HL-60 (cell line): ENCODE measurements at places on chromosomes 6 and 20.

DNA sequence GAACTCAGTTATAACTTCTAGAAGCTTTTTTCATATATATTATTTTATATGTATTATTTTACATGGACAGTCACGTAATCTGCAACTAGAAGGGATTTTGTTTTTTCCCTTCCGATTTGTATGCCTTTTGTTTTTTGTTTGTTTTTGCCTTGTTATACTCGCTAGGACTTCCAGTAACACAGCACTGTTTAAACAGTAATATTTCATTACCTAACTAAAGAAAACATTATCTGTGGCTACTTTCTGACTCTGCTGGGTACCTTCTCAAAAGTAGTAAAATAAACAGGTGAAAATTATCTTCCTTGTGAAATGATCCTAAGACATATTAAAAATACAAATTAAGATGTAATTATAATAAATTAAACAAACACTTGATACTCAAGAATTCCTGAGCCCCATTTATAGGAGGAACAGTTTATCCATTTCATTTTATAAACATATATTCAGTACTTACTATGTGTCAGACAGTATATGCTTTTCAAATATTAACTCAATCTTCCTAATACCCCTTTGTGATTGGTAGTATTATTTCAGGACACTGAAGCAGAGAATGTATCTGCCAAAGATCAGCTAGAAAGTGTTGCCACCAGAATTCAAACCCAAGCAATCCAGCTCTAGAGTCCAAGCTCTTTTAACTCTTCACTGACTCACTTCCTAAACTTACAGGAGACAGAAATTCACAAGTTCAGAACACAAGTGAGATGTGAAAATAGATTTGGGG is 65.3 kb downstream of the MAP3K5 start:
- no peak for DNase-seq

DNA sequence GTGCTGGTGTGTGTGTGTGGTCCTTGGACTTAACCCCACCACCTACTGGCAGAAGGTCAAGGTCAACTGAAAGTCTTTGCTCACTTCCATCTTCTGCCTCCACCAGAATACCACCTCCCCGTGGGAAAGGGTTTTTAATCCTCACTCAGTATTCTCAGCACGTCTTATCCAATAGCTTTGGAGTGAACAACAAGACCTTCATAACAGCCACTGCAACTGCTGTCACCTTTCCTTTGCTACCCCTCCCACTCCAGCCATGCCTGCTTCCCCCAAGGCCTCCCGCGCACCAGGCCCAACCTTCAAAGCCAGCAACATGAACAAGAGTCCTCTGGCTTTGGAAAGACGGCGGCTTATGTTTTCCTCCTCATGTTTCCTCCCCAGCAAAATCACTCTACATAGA is 787 bp upstream of the BTN2A2 start:
- no peak for DNase-seq

GRCh38 chr6:46453741-46454316 is 37.4 kb downstream of the RCAN2 start:
- no peak for DNase-seq

GRCh38 chr6:134446218-134446848 is 128.4 kb upstream of the SGK1 start:
- DNase-seq: no peak

DNA sequence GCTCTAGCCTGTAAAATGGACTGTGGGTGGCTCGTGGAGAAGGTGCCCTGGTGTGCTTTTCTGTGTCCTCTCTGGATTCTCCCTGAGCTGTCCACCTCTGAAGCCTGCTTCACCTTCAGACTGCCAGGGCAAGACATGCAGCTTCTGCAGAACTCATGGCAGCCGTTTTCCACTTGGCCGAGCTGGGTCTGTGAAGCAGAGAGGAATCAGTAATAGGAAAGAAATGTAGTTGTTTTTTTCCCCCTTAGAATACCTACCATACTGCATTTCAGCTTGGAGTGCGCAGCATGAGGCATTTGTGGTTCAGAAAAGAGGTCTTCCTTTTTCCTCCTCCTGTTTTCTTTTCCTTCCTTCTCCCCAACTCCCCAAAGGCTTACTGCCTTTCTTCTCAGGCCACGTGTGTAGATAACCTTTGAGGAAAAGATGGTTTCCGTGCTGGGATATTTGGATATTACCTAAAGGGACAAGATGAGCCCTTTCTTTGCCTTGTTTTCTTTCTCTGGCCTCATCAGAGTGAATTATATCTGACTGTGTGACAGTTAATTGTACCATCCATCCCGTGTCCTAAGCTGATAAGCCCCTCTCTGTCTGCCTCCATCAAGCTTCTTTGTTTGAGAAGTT is 39.4 kb downstream of the RREB1 start:
- no peak for DNase-seq

- no peak for DNase-seq
These were observed 662 bp upstream of the SLC9A8 start for GRCh38 chr20:49811825-49812506.

GRCh38 chr6:46367354-46368168 is 123.7 kb downstream of the RCAN2 start:
- no peak for DNase-seq

GRCh38 chr20:62580052-62580451 is 62.3 kb upstream of the SLCO4A1 start:
- DNase-seq: no peak

- DNase-seq: no peak
These were observed 258.6 kb downstream of the SOD2 start for GRCh38 chr6:159434410-159434809.

DNA sequence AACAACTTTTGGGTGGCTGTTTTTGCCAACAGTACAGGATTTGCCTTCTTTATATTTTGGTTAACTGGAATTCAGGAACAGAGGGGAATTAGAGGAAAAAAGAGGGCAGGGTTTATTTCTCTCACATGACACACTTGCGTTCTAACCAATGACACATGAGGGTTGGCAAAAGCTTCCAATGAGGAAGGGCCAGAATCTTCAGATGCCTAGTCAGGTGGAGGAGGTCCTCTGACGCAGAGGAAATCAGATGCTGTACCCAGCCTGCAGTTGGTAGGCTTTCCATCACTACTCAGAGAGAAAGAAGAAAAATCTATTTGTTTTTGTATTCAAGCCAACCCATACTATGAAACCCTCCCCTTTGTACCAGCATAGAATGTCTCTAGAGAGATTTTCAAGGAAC is 20.8 kb downstream of the TM9SF4 start:
- DNase-seq: no peak

GRCh38 chr6:132161283-132161682 is 210.1 kb upstream of the CCN2 start:
- DNase-seq: no peak

DNA sequence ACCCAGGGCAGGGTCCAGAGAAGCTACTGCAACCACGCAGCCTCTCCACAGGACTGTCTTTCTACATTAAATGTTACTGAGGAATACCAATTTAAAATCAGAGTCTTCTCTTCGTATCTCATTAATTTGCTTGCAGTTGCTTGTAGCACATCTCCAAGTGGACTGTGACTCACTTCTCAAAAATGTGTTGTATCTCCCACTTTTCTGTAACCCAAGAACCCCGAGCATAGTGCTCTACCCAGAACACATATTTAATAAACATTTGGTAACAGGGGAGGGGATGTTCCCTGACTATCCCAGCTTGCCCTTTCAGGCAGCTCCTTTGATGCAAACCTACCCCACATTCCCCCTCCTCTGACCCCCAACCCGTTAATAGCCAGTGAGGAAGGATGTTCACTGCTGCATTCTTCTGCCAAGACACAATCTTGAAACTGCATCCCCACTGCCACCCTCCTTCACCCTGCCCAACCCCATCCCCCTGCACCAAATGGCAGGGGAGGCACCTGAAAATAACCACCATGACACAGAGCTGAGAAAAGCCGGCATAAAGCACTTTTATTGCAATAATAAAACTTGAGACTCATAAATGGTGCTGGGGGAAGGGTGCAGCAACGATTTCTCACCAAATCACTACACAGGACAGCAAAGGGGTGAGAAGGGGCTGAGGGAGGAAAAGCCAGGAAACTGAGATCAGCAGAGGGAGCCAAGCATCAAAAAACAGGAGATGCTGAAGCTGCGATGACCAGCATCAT is 24.2 kb downstream of the FKBP1A start:
- DNase-seq: no peak

DNA sequence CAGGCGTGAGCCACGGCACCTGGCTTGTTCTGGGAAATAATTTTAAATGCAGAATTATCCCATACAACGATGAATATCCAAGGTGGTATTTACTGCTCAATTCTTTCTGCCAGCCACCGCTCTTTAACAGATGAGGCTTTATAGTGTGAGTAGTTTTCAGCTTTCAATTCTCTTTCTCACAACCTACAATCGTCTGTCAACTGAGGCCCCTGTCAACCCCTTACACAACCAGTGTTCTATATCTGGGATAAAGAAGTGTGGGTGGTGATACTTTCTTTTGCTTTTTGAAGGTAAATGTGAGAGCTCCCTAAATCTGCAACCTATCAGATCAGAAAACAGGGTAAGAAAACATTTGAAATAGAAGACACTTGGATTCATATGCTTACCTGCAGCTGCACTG is 22.5 kb downstream of the STAU1 start:
- DNase-seq: no peak

- no peak for DNase-seq
These were observed 19.1 kb upstream of the NNAT start for GRCh38 chr20:37501940-37502339.

DNA sequence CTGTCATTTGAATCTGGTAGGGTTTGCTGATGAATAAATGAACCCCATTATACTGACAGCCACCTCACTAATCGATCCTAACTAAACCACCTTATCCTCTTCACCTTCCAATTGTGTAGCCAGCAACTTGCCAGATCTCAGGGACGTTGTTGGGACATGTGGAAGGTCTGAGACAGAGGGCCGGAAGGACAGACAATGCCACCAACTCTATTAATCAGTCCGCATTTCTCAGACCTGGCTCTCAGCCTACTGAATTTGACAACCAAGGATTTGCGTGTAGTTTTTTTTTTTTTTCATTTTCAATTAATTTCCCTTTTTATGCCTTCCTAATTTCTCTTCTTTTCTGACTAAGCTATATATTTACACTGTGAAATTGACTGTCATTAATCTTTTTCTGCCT is 122.5 kb downstream of the CARMIL1 start:
- no peak for DNase-seq

- no peak for DNase-seq
These were observed 313.7 kb upstream of the SUPT3H start for GRCh38 chr6:45691426-45691825.

GRCh38 chr6:408599-409102 is 17.1 kb downstream of the IRF4 start:
- peak; percentile 18 for DNase-seq

DNA sequence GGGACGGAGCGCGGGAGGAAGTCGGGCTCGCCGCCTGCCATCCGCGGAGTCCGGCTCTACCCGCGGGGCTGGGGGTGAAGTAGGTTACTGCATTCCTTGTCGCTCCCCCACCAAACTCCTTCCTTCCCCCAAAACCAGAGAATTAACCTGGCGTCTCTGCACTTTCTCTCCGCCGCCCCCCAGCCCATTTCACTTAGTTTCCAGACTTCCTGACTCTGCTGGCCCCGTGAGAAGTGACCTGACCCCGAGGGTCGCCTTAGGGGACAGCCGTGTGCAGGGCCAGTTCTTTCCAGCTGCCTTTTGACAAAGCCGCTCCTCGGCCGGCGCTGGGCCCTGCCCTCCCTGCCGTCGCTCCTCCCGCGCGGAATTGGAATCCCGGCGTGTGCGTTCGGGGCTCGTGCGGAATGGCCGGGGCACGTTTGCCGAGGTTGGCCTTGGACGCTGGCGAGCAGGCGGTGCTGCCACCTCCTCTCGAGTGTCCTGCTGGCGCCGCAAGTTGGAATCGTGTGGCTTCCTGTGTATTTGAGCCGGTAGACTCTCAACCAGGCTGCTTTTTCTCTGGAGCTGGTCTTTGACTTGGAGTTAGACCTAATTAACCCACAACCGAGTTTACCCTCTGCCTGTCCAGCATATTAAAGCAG is 650 bp downstream of the DCBLD1 start:
- peak; percentile 17 for DNase-seq

GRCh38 chr6:114428341-114428740 is 85.5 kb upstream of the HS3ST5 start:
- DNase-seq: no peak

DNA sequence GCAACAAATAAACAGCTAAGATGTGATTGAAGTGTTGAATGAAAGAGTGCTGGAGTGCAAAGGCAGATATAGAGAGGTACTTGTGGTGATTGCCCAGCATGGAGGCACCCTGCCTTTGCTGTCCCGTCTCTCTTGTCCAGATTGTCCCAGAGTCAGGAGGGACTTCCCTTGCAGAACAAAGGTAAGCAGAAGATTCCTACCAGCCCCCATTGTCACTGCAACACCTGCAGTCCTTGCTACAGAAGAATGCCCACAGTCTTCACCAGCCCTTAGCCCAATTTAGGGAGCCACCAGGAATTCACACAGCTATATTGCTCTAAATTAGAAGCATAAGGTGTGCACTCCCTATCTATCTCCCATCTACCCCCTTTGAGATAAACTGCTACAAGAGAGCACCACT is 491.8 kb downstream of the KIF16B start:
- no peak for DNase-seq

- no peak for DNase-seq
These were observed 32.2 kb downstream of the MRAP2 start for GRCh38 chr6:84065693-84066290.

GRCh38 chr6:127956260-127956888 is 55.5 kb upstream of the THEMIS start:
- no peak for DNase-seq

DNA sequence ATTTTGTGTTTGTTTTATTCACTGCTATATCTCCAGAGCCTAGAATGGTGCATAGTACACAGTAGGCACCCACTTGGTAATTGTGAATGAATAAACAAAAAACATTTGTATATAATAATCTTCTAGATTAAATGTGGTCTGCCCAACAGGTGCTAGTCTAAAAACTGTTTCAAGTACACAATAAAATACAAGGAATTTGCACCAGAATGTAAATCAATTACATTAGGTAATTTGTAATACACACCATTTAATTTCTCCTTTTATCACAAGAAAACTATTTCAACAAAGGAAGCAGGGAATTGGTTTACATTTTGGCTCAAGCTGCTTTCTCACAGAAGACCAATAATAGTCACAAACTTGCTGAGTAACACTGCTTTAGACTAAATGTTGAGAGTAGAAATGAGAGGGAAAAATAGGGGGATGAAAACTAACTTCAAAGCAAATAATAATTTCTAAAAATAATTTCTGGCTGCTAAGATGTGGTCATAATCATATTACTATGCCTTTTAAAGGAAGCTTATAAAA is 22.1 kb downstream of the RUNX2 start:
- DNase-seq: no peak

GRCh38 chr20:5887386-5887785 is 62.9 kb downstream of the TRMT6 start:
- DNase-seq: no peak
